Dermis microvascular lymphatic vessel endothelial cell (primary cell): ENCODE measurements at places on chromosomes 13 and 19. TPM values are rescaled to one million over a fixed set of nuclear protein-coding genes. Genes with fewer than 3 reads are reported as not detected.

- no peak for DNase-seq
Observed at GRCh38 chr13:39016087-39016486, 21.8 kb downstream of the PROSER1 start.

DNA sequence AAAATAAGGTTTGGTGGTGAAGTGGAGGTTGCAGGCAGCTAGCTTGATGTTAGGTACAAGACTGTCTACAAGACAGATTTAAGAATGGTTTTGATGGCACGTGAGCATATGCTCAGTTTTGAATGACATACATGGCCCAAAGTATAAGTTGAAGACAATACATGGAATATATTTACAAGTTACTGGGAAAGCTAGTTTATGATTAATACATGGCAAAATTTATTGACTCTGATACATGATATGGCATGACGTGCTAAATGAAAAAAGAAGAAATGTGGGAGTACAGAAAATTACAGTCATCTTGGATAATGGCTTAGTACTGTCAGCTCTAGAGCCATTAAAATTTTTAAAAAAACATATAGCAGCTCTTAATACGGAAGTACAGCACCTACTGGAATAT, 4.4 kb downstream of the KLF5 start:
- no peak for DNase-seq

- peak; percentile 16 for DNase-seq
Observed at GRCh38 chr19:5907241-5907640, 2.6 kb downstream of the VMAC start.

- no peak for DNase-seq
Observed at GRCh38 chr19:16542910-16543472, 754 bp upstream of the CHERP start.

- no peak for DNase-seq
Observed at GRCh38 chr19:50720921-50721381, 1.3 kb upstream of the SHANK1 start.

DNAAF3 gene
- total RNA-seq, result 0.26 and 0.38 TPM in 2 replicates

- peak; percentile 68 for DNase-seq
Observed at GRCh38 chr19:40219721-40220276, 1.6 kb upstream of the TTC9B start.

GRCh38 chr13:32060401-32060878, 28.9 kb downstream of the FRY start:
- no peak for DNase-seq

FGF22 gene
- total RNA-seq, result not detected in 2 replicates

RAB3A gene
- 0.39 and 0.76 TPM in 2 replicates for total RNA-seq

PRR20A gene
- total RNA-seq, result not detected in 2 replicates

NXNL1 gene
- not detected in 2 replicates for total RNA-seq

DNA sequence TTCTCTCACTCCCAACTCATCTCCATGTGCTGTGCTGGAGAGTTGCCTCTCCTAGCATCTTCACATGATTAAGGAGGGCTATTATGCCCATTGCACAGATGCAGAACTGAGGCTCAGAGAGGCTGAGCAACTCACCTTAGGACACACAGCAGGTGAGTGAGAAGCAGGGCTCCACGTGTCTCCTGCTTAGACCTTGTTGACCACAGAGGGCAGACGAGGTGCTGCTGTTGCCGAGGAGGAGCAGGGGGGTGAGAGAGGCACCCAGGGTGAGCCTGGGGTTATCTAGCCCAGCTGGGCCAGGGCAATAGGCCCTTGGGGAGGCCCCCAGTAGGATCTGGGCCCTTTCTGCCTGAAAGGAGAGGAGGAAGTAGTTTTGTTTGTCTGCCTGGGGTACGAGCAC, 2.4 kb upstream of the HSH2D start:
- no peak for DNase-seq

- no peak for DNase-seq
Observed at GRCh38 chr13:38542601-38543000, 144.3 kb upstream of the FREM2 start.

DNA sequence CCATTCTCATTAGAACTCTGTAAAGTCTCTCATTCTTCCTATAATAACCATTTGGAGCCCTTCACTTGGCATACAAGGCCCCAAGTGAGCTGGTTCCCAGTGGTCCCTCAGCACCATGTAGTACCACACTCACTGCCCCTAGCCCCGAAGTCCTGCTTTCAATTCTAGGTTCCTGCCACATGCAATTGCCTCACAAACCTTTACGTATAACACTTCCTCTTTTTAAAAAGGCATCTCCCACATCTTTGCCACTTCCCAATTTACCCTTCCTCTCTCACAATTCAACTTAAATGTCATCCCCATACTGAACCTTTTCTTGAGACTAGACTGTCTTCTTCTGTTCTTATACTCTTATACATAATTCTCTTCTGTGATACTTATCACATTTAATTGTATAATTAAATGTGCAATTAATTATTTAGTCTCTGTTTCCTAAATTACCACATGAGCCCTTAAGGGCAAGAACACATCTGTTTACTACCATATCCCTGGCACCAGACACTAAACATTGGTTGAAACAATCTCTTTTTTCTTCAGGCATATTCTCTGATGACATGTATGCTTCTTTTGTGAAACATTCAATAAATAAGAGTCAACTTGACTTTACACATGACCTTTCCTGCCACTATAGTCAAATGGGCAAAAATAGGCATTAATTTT, 304.0 kb downstream of the SPRY2 start:
- no peak for DNase-seq

GRCh38 chr13:46142776-46143175, 37.9 kb upstream of the CPB2 start:
- DNase-seq, result no peak

DNA sequence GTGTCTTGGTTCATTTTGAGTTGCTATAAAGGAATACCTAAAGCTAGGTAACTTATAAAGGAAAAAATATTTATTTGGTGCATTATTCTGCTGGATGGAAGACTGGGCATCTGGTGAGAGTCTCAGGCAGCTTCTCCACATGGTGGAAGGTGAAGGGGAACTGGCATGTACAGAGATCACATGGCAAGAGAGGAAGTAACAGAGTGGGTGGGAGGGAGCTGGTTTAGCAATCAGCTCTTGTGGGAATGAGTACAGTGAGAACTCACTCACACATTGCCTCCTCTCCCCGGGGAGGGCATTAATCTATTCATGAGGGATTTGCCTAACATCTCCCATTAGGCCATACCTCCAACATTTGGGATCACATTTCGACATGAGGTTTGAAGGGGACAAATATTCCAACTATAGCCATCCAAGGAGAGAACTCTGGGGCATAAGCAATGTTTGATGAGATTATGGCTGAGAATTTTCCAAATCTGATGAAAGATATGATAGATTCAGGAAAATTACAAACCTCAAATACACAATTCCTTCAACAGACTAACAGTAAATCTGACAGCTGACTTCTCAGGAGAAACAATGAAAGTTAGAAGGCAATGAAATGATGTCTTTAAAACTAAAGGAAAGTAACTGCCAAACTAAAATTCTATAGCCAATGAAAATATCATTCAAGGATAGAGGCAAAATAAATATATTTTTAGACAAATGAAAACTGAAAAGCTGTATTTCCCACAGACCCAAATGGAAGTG, 52.5 kb downstream of the MTUS2 start:
- DNase-seq, result no peak

DNA sequence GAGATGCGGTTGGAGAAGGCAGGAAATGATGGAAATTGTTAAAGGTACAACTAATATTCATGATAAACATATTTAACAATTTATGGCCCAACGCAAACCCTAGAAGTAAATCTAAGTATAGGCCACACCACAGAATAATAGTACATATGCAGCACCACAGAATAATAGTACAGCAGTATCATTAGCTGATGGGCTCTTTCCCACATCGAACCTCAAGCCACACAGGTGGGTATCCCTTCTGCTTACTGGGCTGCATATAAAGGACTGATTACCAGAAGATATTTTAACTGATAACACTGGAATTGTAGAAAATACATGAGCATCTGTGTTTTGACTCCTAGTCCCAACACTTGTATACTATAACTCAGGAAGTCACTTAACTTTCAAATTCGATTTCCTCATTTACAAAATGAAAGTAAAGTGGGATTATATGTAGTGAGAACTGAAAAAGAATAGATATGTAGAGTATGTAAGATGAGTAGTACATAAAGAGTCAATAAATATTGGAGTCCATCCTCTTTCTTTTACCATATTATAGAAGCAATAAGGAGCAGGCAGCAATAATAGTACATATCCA, 91.5 kb downstream of the TSC22D1 start:
- DNase-seq, result no peak

ZC3H4 gene
- total RNA-seq, result 7.8 and 8.6 TPM in 2 replicates

GRCh38 chr19:10461047-10461949, 41.0 kb downstream of the PDE4A start:
- DNase-seq, result peak; percentile 95

- no peak for DNase-seq
Observed at GRCh38 chr13:45333251-45333976, 7.6 kb downstream of the TPT1 start.

DNA sequence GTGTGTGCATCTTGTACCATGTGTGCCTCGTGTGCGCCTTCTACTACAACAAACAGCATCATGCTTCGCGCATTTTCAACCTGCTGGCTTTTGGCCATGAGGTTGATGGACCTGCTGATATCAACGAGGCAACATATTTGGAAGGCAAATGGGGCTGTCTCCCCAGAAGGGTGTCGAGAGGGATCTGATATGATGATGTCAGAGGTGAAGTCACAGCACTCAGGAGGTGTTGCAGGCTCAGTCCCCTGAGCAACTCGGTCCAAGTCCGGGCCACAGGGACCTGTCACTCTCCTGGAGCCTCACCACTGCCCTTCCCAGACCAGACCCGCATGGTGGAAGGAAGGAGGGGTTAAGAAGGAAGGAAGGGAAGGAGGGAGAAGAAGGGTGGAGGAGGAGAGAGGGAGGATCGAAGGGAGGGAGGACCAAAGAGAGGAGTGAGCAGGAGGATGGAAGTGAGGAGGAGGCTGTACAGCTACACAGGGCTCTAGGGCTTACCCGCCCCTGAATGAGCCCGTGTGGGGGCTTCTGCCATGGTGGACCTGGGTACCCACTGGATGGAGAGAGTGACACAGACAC, 6.7 kb upstream of the C13orf46 start:
- DNase-seq, result no peak

DNA sequence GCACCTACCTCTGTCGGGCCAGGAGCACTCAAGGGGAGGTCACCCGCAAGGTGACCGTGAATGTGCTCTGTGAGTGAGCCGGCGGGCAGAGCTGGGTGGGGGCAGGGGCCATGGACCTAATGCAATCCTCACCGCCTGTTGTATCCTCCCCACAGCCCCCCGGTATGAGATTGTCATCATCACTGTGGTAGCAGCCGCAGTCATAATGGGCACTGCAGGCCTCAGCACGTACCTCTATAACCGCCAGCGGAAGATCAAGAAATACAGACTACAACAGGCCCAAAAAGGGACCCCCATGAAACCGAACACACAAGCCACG, 1.8 kb upstream of the ICAM4 start:
- DNase-seq, result no peak

- no peak for DNase-seq
Observed at GRCh38 chr19:3644351-3645066, 17.9 kb upstream of the CACTIN start.

DNA sequence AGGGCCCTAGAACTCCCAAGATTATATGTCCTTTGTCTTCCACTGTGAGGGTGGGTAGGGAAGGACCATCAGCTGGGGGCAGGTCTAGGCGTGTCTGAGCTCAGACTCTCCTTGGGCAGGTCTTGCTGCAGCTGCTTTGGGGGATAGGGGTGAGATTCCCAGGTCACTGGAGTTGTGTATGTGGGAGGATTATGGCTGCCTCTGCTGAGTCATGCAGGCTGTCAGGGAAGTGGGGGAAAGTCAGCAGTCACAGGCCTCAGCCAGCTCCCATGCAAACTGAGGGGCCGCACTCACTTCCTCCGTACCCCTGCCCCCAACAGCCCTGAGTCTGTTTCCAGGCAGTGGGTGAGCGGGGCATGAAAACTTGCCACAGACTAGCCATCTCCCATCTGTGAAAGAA, 600.8 kb downstream of the DIAPH3 start:
- no peak for DNase-seq

DNA sequence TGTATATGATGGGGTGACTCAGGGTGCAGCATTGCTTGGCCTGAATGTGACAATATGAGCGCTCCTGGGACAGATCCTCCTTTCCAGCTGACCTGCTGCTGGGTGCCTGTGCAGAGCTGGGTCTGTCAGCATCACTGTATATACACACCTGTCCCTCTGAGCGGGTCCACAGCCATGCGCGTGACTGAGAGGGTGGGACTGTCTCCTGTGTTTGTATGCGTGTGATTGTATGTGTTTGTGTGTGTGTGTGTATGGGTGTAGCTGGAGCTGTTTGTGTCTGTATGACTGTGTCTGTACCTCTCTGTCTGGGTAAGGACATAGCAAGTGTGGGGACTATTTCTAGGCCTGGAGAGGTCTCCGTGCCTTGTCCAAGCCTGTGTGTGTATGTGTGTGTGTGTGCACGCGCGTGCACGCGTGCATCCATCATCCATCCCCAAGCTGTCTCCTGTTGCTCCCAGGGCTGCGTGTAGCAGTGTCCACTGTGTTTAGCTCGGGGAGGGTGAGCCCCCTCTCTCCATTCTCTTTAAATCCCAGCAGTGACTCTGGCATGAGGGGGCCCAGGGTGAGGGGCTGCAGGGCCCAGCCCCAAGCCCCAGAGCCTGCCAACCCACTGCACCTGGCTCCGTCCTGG, 8.3 kb downstream of the IGLON5 start:
- no peak for DNase-seq

POSTN gene
- 3.3 and 3.9 TPM in 2 replicates for total RNA-seq

- DNase-seq, result no peak
Observed at GRCh38 chr19:49565261-49565660, 15.1 kb downstream of the NOSIP start.

TMEM59L gene
- total RNA-seq, result under 0.01 TPM in 1 of 2 replicates, not detected in the other

DNA sequence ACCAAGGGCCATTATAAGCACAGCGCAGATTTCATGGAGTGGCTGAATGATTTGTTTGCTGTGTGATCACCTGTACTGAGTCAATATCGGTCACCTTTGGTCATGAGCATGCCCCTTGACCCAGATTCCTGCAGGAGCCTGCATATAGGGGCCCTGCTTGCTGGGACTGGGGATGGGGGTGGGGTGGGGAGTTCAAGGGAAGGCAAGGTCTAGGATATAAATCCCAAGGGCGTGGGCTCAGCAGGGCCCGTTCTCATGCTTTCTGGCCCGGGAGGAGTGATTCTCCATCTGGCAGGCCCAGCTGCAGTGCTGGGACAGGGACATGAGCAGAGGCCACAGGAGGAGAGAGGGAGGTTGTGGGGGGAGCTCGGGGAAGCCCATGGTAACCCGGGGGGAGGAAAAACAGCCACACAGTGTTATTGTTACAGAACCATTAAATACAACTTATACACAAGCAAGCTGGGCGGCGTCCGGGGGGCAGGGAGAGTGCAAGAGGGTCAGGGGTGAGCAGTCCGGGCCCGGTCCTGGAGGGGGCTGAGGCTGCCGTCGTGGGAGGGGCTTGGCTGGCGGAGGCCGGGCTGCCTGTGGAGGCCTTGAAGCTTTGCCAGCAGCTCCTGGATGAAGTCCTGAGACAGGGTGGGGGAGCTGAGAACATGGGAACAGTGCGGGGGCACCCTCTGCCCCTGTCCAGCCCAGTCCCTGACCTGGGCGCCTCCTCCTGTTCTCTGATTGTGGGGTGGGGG, 5.2 kb downstream of the PPP1R14A start:
- DNase-seq, result peak; percentile 20

ATP8B3 gene
- total RNA-seq, result 0.76 and 0.90 TPM in 2 replicates
